ENCODE measurements at places on chromosomes 3 and 15. TPM values are rescaled to one million over a fixed set of nuclear protein-coding genes. Genes with fewer than 3 reads are reported as not detected.

GRCh38 chr15:82919231-82919886 is 33.2 kb downstream of the HOMER2 start:
- H3K4me3 ChIP-seq, result no peak overlapping the region
- no peaks in the 10 kb centered on the region for H3K4me1 ChIP-seq
- H3K36me3 ChIP-seq, result no peaks in the 10 kb centered on the region
- peaks cover 5% of the 10 kb centered on the region for H3K27me3 ChIP-seq

- no peak overlapping the region for H3K4me3 ChIP-seq
- no peaks in the 10 kb centered on the region for H3K27me3 ChIP-seq
- no peaks in the 10 kb centered on the region for H3K4me1 ChIP-seq
Measured at GRCh38 chr3:167861649-167862048, 126.1 kb downstream of the SERPINI1 start.

DNA sequence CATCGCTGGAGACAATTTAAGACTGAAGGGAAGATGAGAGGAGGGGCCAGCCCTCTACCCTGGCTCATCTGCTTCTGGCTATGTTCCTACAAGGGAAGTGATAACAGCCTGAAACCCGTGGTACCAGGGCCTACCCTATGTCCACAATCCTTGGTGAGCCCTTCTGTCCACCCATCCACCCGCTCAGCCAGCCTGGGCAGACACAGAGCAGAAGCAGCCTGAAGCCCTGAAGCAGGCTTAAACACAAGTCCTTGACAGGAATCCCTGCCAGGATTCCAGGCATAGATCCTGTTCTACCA is 15.4 kb downstream of the CLK3 start:
- H3K27me3 ChIP-seq, result no peaks in the 10 kb centered on the region
- no peak overlapping the region for H3K4me3 ChIP-seq
- H3K36me3 ChIP-seq, result peaks cover 46% of the 10 kb centered on the region
- no peak for DNase-seq

DNA sequence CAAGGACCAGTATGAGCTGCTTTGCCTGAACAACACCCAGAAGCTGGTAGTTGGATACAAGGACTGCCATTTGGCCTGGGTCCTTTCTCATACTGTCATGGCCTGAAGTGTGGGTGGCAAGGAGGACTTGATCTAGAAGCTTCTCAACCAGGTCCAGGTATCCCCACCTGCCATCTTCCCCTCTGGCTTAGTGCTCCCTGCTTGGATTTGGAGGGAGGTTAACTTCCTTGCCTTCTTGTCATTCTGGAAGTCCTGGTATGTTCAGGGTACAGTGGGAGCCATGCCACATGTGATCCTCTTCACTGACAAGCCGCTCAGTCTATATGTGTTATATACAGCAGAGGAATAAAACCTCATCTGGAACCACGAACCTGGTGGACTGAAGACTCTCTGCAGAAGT is 37.7 kb upstream of the TOPBP1 start:
- H3K4me1 ChIP-seq, result no peaks in the 10 kb centered on the region
- H3K36me3 ChIP-seq, result no peaks in the 10 kb centered on the region
- H3K27me3 ChIP-seq, result peaks cover 10% of the 10 kb centered on the region
- no peak overlapping the region for H3K4me3 ChIP-seq
- DNase-seq, result no peak

DNA sequence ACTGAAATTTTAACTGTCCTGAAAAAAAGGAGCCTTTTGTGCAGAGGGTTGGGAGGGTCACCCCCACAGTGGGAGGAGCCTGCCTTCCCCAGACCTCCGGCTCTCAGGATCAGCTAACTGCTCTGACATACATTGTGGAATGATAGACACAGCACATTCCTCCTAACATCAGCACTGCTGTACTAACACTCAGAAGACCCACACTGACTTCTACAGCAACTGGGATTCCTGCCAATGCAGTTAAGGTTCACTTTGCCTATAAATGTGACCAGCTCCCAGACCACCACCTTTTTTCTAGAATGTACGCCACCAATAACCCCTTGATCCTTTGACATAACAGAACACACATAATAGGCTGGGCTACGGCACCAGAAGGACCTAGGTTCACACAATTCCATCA is 3.2 kb downstream of the CPEB1 start:
- no peak for DNase-seq
- no peak overlapping the region for H3K27ac ChIP-seq
- H3K4me1 ChIP-seq, result peaks cover 3% of the 10 kb centered on the region
- peaks cover 2% of the 10 kb centered on the region for H3K36me3 ChIP-seq

- H3K27ac ChIP-seq, result peak overlapping the region; percentile 95
- H3K27me3 ChIP-seq, result peaks cover 4% of the 10 kb centered on the region
- H3K4me3 ChIP-seq, result peak overlapping the region; percentile 85
- peaks cover 47% of the 10 kb centered on the region for H3K4me1 ChIP-seq
- H3K36me3 ChIP-seq, result peaks cover 7% of the 10 kb centered on the region
Measured at GRCh38 chr3:128679338-128679737, 28.7 kb upstream of the RPN1 start.

- peak within 1 kb of the TSS; percentile 97 for H3K27ac ChIP-seq
- peaks cover 65% of the 10 kb centered on the region for H3K4me1 ChIP-seq
- peak; percentile 84 for DNase-seq
- peaks cover 2% of the 10 kb centered on the region for H3K27me3 ChIP-seq
- peak within 1 kb of the TSS; percentile 90 for H3K4me3 ChIP-seq
- peaks cover 9% of the 10 kb centered on the region for H3K36me3 ChIP-seq
Measured at GRCh38 chr15:94230883-94231722, at the start of gene MCTP2. MCTP2 (plus strand) TSS chr15:94231561; CDS start chr15:94298266, 66,705 bp downstream.

GRCh38 chr15:98669638-98670037 is 21.3 kb downstream of the IGF1R start:
- peak overlapping the region; percentile 73 for H3K27ac ChIP-seq
- peaks cover 1% of the 10 kb centered on the region for H3K36me3 ChIP-seq
- no peak for DNase-seq
- no peaks in the 10 kb centered on the region for H3K27me3 ChIP-seq

GRCh38 chr3:129979905-129980304 is 5.4 kb downstream of the TRH start:
- H3K36me3 ChIP-seq, result no peaks in the 10 kb centered on the region
- H3K4me1 ChIP-seq, result peaks cover 5% of the 10 kb centered on the region
- DNase-seq, result no peak

DNA sequence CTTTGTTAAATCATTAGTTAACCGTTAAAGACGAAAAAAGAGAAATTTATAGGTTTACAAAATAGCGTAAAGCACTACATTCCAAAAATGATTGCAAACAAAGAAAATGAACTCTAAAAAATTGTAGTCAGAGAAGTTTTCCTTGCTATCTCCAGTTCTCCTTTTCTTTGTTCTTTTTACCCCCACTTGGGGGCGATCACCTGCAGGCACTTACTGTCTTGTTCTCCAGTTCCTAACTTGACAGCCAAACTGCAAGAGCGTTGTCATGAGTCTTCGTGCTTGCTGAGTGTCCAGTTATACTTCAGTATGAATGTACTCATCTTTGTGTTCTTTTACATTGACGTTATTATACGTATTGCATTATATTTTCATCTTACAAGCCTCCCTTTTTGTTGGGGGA is 54.5 kb downstream of the CHD2 start:
- no peak for DNase-seq
- no peak overlapping the region for H3K4me3 ChIP-seq
- peaks cover 17% of the 10 kb centered on the region for H3K4me1 ChIP-seq

DNA sequence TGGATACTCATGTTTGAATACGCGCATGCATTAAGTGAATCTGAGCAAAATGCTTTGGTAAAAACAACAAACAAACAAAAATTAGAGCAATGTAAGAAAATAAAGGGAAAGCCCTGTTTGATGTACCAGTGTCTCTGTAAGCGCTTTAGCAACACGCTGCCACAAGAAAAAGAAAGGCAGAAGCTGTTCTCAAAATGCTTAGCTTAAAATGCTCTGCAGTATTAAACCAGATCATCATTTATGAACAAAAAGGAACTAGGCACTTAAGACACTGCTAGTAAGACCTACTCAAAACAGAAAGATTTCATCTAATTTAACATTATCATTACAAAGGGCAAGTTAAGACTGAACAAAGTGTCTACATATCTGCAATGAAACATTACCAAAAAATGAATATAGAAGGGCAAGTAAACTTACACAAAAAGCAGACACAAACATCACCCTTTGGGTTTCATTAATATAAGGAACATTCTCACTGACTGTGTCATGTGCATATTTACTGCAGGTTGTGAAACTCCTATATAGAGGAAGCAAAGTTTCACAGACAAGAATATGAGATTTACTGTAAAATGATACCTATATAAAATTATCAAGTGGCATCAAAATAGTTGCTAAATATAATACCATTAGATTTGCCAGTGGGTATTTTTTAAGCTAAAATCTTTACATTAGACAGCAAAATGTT is 102.1 kb downstream of the FBXL22 start:
- peaks cover 26% of the 10 kb centered on the region for H3K36me3 ChIP-seq
- no peak overlapping the region for H3K4me3 ChIP-seq
- H3K4me1 ChIP-seq, result no peaks in the 10 kb centered on the region
- DNase-seq, result no peak

GRCh38 chr3:87997298-87997697 is 61.5 kb downstream of the CGGBP1 start:
- H3K4me3 ChIP-seq, result peak overlapping the region; percentile 37
- H3K4me1 ChIP-seq, result peaks cover 23% of the 10 kb centered on the region
- peaks cover 13% of the 10 kb centered on the region for H3K27me3 ChIP-seq
- H3K36me3 ChIP-seq, result no peaks in the 10 kb centered on the region
- DNase-seq, result peak; percentile 57

GRCh38 chr3:28124882-28125281 is 116.5 kb upstream of the CMC1 start:
- H3K36me3 ChIP-seq, result no peaks in the 10 kb centered on the region
- H3K27ac ChIP-seq, result no peak overlapping the region
- H3K4me1 ChIP-seq, result no peaks in the 10 kb centered on the region
- no peak overlapping the region for H3K4me3 ChIP-seq
- DNase-seq, result no peak

DNA sequence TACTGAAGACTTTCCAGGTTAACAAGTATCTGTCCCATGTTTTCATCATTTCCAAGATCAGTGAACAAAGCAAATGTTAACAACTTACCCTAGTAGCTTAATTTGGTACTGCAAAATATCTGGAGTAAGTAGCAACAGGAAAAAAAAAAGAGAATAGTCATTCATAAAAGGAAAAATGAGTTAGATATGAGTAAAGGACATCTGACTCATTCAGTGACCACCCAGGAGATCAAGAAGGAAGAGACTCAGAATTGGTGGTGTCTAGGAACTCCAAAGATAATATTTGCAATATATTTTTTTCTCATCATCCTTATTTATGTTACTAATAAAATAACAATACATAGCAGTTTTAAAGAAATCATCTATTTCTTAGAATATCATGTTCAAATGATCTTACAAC is 253.8 kb upstream of the COL8A1 start:
- no peak overlapping the region for H3K27ac ChIP-seq
- H3K4me1 ChIP-seq, result no peaks in the 10 kb centered on the region
- H3K36me3 ChIP-seq, result no peaks in the 10 kb centered on the region
- no peak for DNase-seq
- no peak overlapping the region for H3K4me3 ChIP-seq

DNA sequence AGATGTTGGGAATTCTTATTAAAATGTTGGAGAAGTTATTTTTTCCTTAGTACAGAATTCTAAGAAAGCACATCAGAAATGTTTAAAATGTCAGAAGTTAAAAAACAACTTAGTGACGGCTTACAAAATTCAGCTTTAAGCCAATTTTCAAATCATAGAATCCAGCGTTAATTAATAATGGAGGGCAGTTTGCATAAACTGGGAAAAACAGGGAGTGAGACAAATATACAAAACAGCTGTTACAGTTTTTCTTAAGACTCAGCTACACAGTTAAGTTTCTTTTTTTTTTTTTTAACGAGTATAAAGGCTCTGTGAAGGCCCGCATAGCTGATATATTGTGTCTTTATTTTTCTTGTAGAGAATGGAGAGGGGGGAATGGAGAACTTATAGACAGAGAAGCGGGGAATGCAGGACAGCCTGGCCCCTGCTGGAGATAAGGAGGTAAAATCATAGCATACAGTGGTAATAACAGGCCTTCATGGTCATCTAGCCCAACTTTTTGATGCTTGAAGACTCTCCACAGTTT is 164.4 kb downstream of the BBX start:
- no peaks in the 10 kb centered on the region for H3K27me3 ChIP-seq
- H3K4me3 ChIP-seq, result no peak overlapping the region
- no peak for DNase-seq
- peaks cover 21% of the 10 kb centered on the region for H3K4me1 ChIP-seq

DNA sequence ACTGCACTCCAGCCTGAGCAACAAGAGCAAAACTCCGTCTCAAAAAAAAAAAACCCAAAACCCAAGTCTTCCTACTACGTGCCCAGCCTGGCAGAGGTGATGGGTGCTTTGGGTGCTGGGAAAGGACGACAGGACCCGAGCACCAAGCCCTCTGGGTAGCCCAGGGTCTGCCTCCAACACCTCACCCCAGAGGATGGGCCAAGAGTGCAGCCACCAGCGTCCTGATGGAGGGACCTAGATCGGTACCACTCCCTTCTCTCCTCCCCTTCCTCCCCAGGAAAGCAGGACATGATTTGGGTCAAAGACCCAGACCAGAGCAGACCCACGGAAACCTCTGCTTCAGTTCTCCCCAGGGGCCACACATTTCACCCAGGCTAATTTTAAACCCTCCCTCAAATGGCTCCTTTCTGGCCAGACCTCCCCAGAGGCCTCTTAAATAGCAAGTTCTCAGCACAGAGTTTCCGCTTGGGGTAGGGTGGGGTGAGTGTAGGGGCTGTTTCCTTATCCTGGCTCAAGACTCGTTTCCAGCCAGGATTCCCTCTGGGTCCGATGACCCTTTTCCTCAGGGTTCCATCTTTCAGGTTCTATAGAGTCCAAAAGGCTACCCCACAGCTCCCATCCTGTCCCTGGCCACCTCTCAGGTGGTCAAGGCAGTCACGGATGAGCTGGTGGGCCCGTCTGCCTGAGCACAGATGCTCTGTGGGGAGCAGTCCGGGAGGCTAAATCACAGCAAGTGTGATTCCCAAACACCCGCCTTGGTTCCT is 20.5 kb downstream of the RBPMS2 start:
- H3K36me3 ChIP-seq, result no peaks in the 10 kb centered on the region
- peak overlapping the region; percentile 9 for H3K27ac ChIP-seq
- peaks cover 2% of the 10 kb centered on the region for H3K27me3 ChIP-seq
- no peak for DNase-seq
- H3K4me3 ChIP-seq, result no peak overlapping the region
- H3K4me1 ChIP-seq, result no peaks in the 10 kb centered on the region

DNA sequence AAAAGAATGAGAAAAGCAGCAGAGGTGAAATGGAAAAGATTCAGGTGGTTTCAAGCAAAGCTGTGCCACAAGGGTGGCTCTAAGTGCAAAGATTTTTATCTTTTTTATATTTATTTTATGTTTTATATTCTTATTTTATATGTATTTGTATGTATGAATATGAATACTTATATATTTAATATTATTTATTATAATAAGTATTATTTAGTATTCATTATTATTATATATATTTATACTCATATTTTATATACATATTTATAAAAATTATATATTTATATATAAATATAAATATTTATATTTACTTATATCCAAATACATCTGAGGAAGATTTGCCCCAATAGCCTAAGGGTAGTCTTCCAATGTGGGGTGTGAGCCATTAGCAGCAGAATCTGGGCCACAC is 1002.0 kb downstream of the CADM2 start:
- no peaks in the 10 kb centered on the region for H3K4me1 ChIP-seq
- no peak for DNase-seq

GRCh38 chr3:52372822-52373504 is 56.8 kb downstream of the DNAH1 start:
- no peak overlapping the region for H3K27ac ChIP-seq
- H3K27me3 ChIP-seq, result peaks cover 4% of the 10 kb centered on the region
- no peak overlapping the region for H3K4me3 ChIP-seq
- H3K36me3 ChIP-seq, result peaks cover 2% of the 10 kb centered on the region
- peaks cover 7% of the 10 kb centered on the region for H3K4me1 ChIP-seq
- DNase-seq, result no peak

ITPKA gene
- 0.35 TPM for total RNA-seq

NR1I2 gene
- 0.10 TPM for total RNA-seq

CNTN4 gene
- not detected for total RNA-seq

TLR9 gene
- 0.65 TPM for total RNA-seq

RPL39L gene
- total RNA-seq, result 20.4 TPM

Measured in activated CD4-positive, alpha-beta T cell treated with anti-CD3 and anti-CD28 coated beads, Interleukin-2, amount 10 ng/mL, durations not matched to agents 7 days and 5 days (primary cell).